Fibroblast of skin of back (primary cell): ENCODE measurements at places on chromosomes 11 and 22.
A peak's percentile ranks its signal among the peaks of the same experiment; 100 is the strongest.

- peak; percentile 21 for DNase-seq
Observed at GRCh38 chr22:41526830-41527799, 17.2 kb downstream of the POLR3H start.

DNA sequence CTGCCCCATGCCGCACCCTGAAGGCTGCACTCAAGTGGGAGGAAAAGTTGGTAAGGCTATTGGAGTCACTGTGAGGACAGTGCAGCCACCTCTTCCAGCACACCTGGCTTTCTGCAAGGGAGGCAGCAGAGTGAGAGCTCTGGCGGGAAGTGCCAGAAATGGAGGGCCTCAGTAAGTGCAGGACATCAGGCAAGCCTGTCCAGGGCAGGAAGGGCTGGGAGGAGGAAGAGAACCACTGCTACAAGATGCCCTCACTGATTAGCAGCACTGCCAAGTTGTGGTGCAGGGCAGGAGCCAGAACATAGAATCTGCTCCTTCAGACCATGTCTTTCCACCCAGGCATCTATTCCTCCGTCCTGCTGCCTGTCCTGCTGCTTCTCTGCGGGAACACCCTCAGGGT, 61.2 kb upstream of the CLTCL1 start:
- no peak for DNase-seq

DNA sequence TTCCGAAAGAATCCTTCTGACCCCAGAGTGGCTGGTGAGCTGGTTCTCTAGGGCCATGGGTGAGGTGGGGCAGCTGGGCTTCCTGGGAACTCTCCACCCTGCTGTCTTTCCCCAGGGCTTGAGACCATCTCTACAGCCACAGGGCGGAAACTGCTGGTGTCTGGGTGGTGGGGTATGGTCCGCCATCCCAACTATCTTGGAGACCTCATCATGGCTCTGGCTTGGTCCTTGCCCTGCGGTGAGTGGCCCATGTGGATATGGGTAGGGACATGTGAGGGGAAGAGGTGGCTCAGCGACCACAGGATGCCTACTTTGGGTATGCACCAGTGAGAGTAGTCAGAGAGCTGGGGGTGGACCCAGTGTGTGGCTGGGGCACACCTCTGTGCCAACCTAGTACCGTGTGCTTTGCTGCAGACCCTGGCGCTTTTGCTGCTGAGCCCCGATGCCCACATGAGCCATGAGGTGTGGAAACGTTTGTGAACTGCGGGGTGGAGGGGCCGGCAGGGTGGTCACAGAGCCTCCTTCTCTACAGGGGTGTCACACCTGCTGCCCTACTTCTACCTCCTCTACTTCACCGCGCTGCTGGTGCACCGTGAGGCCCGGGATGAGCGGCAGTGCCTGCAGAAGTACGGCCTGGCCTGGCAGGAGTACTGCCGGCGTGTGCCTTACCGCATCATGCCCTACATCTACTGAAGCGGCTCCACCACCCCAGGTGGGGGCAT, 2.0 kb downstream of the ZNHIT2 start:
- no peak for DNase-seq

GRCh38 chr11:26507229-26507628, 64.8 kb downstream of the MUC15 start:
- DNase-seq = no peak

DNA sequence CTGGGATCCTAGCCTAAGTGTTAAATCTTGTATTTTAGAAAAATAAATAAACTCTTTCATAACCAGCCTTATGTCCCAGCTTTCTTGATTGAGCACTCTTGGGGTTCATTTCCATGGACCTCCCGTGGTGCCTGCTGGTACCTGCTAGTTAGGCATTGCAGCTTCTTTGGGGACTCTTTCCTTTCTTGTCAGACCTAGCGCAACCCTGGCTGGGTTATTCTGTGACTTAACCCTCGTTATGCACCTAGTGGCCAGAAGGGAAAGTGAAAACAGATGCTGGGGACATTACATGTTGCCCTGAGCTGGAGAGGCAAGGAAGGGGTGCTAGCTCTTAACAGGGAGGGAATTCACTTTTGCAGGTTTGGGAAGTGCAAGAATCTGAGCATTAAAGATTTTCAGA, 46.8 kb downstream of the APIP start:
- no peak for DNase-seq

- peak; percentile 50 for DNase-seq
Observed at GRCh38 chr22:41517172-41518047, 26.9 kb downstream of the POLR3H start.

DNA sequence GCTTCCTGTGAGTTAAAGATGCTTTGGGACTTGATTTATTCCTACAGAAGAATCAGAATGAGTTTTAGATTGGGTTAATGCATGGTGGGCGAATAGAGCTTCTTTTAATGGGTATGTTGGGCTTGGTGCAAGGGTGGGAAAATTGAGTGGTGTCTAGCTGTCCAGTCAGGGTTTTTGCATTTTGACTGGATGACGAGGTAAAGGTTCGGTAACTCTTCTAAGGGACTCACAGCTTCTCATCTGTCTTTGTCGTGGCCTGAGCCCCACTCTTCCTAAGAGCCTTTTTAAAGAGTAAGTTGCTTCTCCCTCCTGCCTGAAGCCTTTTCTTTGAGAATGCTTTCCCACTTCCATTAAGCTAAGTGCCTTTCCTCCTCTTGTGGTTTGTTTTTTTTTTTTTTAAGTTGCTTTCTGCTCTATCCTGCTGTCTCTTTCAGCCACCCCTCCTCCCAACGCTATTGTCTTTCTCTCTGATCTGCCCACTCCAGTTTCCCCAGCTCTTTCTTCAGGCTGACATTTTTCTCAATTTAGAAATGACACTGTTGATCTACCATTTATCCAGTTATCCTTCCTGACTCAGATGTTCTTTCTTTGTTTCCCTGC, 1.1 kb downstream of the DPF2 start:
- DNase-seq = no peak

DNA sequence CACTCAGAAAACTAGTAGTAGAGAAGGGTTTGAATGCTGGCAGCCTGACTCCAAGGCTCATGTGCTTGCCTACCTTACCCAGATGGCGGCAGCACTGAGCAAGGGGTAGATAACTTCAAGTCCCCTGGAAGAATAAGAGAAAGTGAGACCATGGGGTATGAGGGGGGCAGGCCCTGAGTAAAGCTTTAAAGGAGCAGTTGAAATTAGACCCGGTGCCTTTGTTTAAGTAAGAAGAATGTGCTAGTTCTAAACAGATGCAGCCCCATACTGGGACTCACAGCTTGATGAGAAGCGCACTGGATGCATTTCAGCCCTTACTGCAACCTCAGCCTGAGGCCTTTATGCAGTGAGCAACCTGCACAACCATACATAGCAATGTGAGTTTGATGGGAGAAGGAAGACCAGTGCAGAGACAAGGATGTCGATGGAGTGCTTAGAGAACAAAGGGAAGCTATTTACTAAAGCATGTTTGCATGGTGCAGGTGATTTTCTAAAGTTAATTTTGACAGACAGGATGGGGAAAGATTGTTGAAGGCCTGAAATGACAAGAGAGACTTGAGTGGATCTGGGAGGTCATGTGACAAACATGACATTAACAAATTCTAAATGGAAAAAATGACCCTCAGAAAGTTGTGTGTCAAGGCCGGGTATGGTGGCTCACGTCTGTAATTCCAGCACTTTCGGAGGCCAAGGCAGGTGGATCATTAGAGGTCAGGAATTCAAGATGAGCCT, 27.1 kb upstream of the TMA7B start:
- peak; percentile 5 for DNase-seq

DNA sequence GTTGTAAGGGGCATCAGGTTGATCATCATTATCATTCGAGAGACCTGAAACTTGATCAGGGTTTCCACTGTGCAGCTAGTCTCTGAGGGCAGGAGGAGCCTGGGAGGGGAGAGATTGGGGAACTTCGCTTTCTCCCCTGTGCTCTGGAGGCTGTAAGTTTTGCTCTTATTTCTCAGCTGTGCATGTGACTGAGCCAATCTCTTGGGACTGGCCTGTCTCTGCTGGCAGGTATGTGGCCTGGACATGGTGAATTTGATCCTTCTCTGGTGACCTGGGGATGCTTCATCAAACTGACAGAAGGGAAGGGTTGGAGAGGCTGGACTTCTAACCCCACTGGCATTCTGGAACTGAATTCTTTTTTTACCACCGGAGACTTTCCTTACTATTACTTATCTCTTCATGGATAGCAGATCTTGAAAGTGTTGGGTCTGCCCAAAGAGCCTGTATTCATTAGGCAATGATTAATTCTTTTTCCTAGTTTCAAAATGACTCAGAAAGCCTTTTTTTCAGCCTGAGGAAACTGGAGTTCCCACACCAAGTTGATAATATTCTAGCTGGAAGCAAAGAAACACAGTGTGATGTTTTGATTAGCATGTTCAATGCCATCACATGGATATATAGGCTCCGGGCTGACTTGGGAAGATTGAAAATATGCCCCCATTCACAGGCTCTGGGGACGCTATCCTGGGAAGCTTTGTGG, 36.5 kb downstream of the TSPAN18 start:
- DNase-seq = peak; percentile 59

- DNase-seq = no peak
Observed at GRCh38 chr11:121435551-121436511, 16.3 kb upstream of the SORL1 start.
